ENCODE measurements at places on chromosomes 4 and X. TPM values are rescaled to one million over a fixed set of nuclear protein-coding genes. Genes with fewer than 3 reads are reported as not detected.
A peak's percentile ranks its signal among the peaks of the same experiment; 100 is the strongest.

DNA sequence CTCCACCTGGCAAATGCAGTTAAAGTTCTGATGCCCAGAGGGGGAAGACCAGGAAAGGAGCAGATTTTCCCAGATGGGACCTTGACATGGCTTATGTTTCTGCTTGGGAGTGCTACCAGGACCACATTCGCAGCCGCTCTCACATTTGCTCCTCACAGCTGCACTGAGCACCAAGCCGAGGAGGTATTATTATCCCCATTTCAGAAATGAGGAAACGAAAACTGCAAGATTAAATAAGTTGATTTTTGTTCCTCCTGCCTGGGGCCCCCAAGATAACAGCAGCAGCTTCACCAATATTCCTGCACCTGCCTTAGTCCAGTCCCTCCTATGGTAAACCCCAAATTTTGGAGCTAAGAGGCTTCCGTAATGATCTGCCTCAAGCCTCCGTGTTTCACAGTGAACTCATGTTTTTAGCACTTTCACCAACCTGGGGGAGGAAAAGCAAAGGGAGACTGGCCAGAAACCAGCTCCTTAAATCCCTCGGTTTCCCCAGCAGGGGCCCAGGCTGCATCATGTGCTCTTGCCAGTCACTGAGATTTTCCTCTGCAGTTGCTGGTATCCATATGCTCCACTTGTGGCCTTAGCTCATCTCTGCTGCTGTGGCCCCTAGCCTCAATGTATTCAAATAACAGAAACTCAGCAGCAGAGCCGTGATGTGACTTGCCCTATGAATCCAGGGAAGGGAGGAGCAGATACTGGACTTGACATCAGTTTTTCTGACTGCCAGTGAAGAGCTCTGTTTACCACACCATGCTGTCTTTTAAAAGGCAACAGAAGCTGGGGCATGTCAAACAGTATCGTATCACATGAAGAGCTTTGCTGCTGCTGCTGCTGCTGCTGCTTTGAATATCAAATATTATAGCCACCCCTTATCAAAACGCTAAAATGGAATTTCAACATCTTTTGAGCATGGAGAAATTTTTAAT is 95.5 kb upstream of the KLHL13 start:
- peaks cover 5% of the 10 kb centered on the region for H3K27me3 ChIP-seq
- H3K36me3 ChIP-seq = no peaks in the 10 kb centered on the region
- no peak overlapping the region for H3K27ac ChIP-seq
- H3K4me1 ChIP-seq = no peaks in the 10 kb centered on the region
- no peak for DNase-seq
- H3K4me3 ChIP-seq = no peak overlapping the region

DNA sequence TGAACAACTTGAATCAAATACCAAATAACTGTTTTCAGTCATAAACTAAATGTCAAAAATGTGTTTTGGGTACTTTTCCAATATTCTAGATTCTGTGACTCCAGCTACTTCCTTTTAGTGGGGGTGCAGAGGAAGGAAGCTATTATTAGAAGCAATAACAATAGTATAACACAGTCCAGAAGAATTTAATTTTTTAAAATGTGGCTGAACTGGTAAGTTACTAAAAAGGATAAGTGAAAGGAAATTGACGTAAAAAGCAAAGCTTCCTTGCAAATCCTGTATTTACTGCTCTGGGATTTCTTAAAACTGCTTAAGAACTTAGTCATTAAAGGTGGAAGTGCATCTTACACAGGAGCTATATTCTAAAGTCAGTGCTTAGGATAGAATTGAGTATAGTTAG is 53.2 kb downstream of the MOSPD2 start:
- H3K36me3 ChIP-seq = no peaks in the 10 kb centered on the region
- DNase-seq = no peak
- no peak overlapping the region for H3K4me3 ChIP-seq
- H3K27me3 ChIP-seq = peaks cover 25% of the 10 kb centered on the region
- H3K4me1 ChIP-seq = no peaks in the 10 kb centered on the region

DNA sequence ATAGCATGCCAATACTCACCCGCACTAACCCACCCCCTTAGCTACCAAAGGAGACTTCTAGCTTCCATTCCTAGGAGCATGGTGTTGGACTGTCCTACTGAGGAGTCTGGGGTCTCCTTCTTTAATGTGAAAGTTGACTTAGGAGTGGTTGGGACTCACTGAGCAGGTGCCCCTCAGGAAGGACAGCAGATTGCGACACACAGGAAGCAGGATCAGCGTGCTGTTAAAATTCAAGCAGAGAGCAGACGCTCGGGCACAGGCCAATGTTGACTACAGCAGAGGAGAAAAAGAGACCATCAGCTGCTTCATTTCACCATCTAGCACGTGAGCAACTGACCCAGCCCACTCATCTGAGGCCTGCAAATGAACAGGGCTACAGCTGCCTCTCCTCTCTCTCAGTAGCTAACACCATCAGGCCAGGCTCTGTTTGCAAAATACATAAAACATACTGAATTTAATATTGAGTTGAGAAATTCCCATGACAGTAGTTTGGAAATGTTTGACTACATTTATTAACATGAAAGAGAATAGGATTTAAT is 10.8 kb downstream of the NOX1 start:
- peaks cover 6% of the 10 kb centered on the region for H3K4me1 ChIP-seq
- no peak overlapping the region for H3K4me3 ChIP-seq
- DNase-seq = peak; percentile 87
- H3K36me3 ChIP-seq = no peaks in the 10 kb centered on the region
- H3K27ac ChIP-seq = no peak overlapping the region
- H3K27me3 ChIP-seq = peaks cover 4% of the 10 kb centered on the region

DNA sequence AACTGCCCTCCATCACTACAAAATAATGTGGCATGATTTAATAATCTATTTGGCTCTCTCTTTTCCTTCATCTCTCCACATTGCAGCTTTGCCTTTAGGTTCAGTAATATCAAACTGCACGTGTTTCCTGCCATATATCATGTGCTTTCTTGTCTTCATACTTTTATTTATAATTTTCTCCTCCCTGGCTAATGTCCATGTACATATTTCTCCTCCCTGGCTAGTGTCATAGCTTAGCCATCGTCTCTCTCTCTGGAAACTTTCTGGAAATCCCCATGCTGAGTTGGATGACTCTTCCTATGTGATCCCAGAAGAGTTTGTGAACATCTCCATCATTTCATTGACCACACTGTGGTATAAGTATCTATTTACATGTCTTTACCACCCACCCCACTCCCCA is 21.3 kb upstream of the PDGFC start:
- no peak overlapping the region for H3K4me3 ChIP-seq
- no peak for DNase-seq
- no peak overlapping the region for H3K27ac ChIP-seq
- H3K36me3 ChIP-seq = no peaks in the 10 kb centered on the region
- no peaks in the 10 kb centered on the region for H3K27me3 ChIP-seq
- H3K4me1 ChIP-seq = no peaks in the 10 kb centered on the region

The SLC6A14 gene
- 26.8 TPM for total RNA-seq

The CSAG2 gene
- total RNA-seq = not detected

DNA sequence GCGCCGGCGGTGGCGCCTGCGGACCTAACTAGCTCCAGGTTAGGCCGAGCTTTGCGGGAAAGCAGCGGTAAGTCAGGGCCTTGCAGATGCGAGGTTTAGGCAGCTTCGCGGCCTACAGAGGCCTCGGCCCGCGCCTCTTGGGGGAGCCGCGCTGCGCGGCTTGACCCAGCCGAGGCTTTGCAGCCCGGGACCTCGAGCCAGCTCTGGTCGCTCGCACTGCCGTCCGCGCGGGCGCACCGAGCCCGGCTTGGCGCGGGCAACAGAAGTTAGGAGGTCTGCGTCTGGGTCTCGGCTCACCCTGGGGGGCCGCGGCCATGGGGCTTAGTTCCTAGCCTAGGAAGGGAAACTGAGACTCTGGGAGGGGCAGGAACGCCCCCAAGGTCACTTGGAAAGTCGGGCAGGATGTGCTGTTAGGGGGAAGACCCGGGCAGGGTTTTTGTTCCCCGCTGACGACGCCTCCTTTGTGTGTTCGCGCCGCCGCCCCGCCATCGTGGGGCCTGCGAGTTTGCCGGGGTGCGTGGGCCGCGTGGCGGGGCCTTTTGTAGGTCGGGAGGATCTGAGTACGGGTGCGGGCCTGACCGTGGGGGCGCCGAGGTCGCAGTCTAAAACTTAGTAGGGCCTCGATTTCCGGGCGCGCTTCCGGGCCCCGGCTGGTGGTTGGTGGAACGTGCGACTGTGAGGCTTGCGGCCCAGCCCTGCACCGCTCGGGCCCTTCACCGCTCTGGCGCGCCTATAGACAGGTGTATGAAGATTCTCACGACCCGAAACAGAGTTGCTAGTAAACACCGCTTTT is 482 bp downstream of the RNF4 start:
- DNase-seq = peak; percentile 33
- peak overlapping the region; percentile 75 for H3K27ac ChIP-seq
- H3K36me3 ChIP-seq = no peaks in the 10 kb centered on the region
- no peaks in the 10 kb centered on the region for H3K27me3 ChIP-seq
- peaks cover 10% of the 10 kb centered on the region for H3K4me1 ChIP-seq

- no peaks in the 10 kb centered on the region for H3K27me3 ChIP-seq
- no peak overlapping the region for H3K27ac ChIP-seq
- H3K36me3 ChIP-seq = no peaks in the 10 kb centered on the region
- H3K4me3 ChIP-seq = no peak overlapping the region
Measured at GRCh38 chr4:165760182-165760581, 112.9 kb upstream of the TLL1 start.

The GBA3 gene
- total RNA-seq = 0.23 TPM

GRCh38 chr4:132691668-132692067 is 457.4 kb upstream of the PCDH10 start:
- no peaks in the 10 kb centered on the region for H3K4me1 ChIP-seq
- no peak for DNase-seq
- H3K4me3 ChIP-seq = no peak overlapping the region
- H3K27me3 ChIP-seq = no peaks in the 10 kb centered on the region

GRCh38 chr4:14518136-14518535 is 484.1 kb upstream of the CPEB2 start:
- DNase-seq = no peak
- H3K4me3 ChIP-seq = no peak overlapping the region
- no peaks in the 10 kb centered on the region for H3K4me1 ChIP-seq
- no peaks in the 10 kb centered on the region for H3K36me3 ChIP-seq

- H3K36me3 ChIP-seq = no peaks in the 10 kb centered on the region
- no peak overlapping the region for H3K27ac ChIP-seq
- H3K4me1 ChIP-seq = no peaks in the 10 kb centered on the region
- DNase-seq = peak; percentile 26
Measured at GRCh38 chr4:145716200-145716599, 36.3 kb downstream of the C4orf51 start.

GRCh38 chr4:76214177-76214675 is 602 bp upstream of the SCARB2 start:
- peak overlapping the region; percentile 87 for H3K27ac ChIP-seq

GRCh38 chrX:1072637-1073377 is 139.6 kb downstream of the CRLF2 start:
- H3K27me3 ChIP-seq = no peaks in the 10 kb centered on the region
- no peaks in the 10 kb centered on the region for H3K4me1 ChIP-seq
- no peak for DNase-seq
- H3K36me3 ChIP-seq = no peaks in the 10 kb centered on the region
- no peak overlapping the region for H3K27ac ChIP-seq

DNA sequence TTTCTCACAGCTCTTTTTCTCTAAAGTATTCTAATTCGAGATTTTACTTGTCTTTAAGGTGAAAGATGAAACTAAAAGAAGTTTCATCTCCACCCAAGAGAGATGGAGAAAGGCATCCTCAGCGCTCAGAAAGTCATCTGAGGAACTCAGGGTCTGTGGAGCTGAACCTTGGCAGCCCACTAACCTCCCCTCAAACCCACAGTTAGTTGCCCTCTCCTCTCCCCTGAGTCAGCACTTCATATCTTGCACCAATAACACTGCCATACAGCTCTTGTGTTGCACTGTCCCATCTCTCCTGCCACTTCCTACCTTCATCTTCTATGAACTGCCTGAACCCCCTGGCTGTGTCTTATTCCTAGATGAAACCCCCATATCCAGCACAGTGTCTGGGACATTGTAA is 184.8 kb downstream of the RAB28 start:
- no peaks in the 10 kb centered on the region for H3K4me1 ChIP-seq
- DNase-seq = no peak
- H3K27ac ChIP-seq = no peak overlapping the region
- H3K36me3 ChIP-seq = no peaks in the 10 kb centered on the region
- H3K4me3 ChIP-seq = no peak overlapping the region

DNA sequence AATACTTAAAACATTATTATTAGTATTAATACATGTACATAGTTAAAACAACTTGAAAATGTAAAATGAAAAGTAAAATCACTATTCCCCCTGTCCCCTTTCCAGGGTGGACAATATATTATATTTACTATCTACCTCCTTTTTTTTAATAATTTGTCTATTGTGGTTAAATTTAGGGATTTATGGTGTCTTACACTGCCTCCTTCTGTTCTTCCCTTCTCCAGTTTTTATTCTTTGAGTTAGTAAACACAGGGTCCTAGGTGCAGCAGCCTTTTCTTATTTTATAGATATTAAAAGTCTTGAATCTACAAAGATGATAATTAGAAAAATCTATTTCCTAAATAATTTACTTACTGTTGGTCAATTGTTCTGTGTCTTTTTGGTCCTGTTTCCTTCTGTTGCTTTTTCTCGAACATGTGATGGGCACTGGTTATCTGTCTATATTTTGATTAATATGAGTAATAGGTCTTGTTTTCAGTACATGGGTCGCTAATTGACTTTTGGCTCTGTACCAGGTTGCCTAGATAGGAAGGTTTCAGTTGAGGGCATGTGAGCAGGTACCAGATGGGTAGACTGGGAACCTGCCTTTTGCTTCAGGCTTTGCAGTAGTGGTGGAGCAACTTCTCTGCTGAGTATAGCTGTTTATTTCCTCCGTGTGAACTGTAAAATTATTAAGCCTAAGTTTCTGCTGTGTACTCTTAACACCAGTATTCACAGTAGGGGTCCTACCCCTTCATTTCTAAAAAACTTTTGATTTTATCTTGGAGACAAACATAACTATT is 1.1 kb downstream of the NUDT9 start:
- H3K36me3 ChIP-seq = no peaks in the 10 kb centered on the region
- peak; percentile 44 for DNase-seq
- H3K4me1 ChIP-seq = peaks cover 7% of the 10 kb centered on the region
- no peak overlapping the region for H3K27ac ChIP-seq
- no peak overlapping the region for H3K4me3 ChIP-seq

DNA sequence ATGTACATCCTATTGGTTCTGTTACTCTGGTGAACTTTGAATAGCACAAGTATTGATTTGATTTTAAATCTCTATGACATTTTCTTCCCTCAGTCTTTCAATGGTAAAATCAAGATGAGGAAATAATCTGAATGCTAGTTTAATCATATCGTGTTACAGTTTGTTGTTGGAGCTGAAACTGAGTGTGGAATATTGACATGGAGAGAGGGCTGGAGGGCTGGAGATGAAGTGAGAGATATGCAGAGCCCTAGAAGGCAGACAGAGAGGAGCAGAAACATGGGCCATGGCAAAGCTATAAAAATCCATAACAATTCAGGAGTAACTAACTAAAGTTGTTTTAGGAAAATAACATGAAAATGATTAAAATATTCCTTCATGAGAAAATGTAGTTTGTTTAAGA is 141.1 kb downstream of the BANK1 start:
- H3K4me1 ChIP-seq = no peaks in the 10 kb centered on the region
- H3K36me3 ChIP-seq = no peaks in the 10 kb centered on the region
- no peak overlapping the region for H3K4me3 ChIP-seq
- no peak for DNase-seq
- H3K27ac ChIP-seq = no peak overlapping the region

All from lung (tissue), 17 donors.